ENCODE measurements at places on chromosomes 1 and 21.

- no peak for DNase-seq
Observed at GRCh38 chr1:86940599-86940998, 26.2 kb downstream of the HS2ST1 start.

- DNase-seq = no peak
Observed at GRCh38 chr1:240909701-240910457, 297.9 kb upstream of the GREM2 start.

GRCh38 chr21:38356883-38357625 is 100.3 kb downstream of the KCNJ15 start:
- no peak for DNase-seq

- no peak for DNase-seq
Observed at GRCh38 chr1:80153762-80154161, 1147.2 kb upstream of the ADGRL4 start.

- DNase-seq = no peak
Observed at GRCh38 chr1:11977625-11978024, 2.6 kb upstream of the MFN2 start.
